ENCODE measurements at places on chromosomes 4 and X.

- no peak for DNase-seq
Measured at GRCh38 chr4:143035661-143036060, 149.1 kb upstream of the USP38 start.

GRCh38 chr4:163762741-163763140 is 268.3 kb downstream of the TMA16 start:
- no peak for DNase-seq

- DNase-seq: no peak
Measured at GRCh38 chr4:170229006-170229405, 139.2 kb upstream of the AADAT start.

DNA sequence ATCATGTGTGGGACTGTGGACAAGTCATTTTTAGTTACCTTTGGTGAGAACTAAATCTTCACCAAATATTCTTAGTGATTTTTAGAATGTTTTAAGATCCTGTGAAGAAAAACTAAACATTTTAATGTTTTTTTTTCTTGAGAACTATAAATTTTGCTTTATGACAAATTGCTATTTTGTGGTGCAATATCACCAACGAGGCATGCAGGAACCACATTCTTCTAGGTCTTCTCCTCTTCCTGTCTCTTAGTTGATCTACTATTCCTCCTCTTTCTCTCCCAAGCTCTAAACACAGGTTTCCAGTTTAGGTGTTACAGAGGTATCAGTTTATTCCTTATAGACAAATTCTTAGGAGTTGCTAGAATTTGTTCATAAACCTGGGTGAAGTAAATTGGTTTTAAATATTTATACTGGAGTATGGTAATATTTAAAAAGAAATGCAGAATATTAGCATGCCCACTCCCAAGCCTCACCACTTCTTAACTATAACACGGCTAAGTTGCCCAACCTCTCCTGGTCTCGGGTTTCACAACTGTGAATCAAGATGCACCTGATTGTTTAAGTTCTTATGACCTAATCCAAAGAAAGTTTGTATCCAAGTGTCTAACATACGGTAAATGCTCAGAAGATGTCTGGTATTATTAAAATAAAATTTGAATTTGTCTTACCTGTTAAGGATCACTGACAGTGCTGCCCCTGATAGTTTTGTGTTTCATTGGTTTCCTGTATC is 56.5 kb upstream of the CLNK start:
- DNase-seq: no peak

GRCh38 chrX:23904096-23904495 is 3.6 kb downstream of the APOO start:
- no peak for DNase-seq

DNA sequence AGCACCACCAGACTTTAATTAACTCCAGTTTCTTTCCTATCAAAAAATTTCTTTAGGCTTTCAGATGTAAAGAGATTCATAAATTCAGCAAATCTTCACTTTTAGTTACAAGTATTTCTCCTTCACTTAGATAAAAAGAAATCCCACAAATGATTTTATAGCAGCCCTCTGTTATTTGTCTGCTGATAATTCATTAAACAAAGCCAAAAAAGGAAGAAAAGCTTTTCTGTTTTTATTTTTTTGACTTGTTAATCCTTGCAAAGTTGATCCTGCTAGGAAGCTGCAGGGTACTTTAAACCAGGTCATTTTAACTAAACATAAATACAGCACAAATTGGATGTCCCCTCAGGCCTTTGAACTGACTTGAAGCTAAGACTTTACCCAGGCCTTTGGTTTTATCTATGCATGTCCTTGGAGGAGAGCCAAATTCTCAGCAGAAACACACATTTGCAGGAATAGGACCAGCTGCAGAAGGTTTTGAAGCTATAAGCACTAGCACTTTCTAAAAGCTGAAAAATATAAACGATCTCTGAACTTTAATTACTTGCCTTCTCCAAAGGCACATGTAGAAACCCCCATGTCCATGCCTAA is 57.5 kb downstream of the PCDH18 start:
- no peak for DNase-seq

- DNase-seq: no peak
Measured at GRCh38 chr4:147639388-147639787, 22.2 kb downstream of the TMEM184C start.

GRCh38 chr4:41012293-41012692 is 202.0 kb downstream of the APBB2 start:
- no peak for DNase-seq

DNA sequence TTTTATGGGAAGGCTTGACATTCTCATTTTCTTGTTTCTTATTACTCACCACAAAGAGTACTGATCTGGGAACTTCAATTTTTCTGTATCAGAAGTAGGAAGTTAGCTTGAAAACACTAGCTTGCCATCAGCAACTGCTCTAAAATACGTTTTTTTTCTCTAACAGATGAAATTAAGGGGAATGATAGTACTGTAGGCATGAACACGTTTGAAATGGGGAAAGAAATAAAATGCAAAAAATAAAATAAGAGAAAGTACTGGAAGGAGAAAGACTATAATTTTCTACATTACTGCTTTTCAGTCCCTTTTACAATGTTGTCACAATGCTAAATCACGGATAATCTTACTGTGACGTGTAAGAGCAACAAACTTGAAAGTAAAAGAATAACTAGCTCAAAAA is 1.5 kb downstream of the RADX start:
- no peak for DNase-seq

DNA sequence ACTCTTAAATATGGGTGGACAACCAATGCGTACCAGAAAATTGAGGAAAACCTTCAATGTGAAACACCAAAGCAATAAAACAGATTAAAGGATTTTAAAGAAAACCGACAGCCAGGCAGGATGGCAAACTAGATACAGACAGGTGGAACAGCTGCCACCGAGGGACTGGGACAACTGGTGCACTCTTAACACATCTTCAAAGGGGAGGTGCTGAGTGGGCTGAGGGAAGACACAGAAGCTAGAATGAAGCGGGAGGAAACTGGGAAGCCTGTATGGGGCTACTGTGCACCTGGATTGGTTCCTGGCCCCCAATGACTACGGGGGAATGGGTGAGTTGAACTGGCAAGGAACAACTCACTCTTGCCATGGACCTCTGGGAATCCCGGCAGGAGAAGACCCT is 20.7 kb downstream of the ZNF280C start:
- DNase-seq: no peak
